ENCODE measurements at places on chromosomes 5 and 9. TPM values are rescaled to one million over a fixed set of nuclear protein-coding genes. Genes with fewer than 3 reads are reported as not detected.

GRCh38 chr5:91182763-91183162 is 200.4 kb downstream of the ARRDC3 start:
- H3K4me1 ChIP-seq = peaks cover 3% of the 10 kb centered on the region
- H3K27me3 ChIP-seq = no peaks in the 10 kb centered on the region
- H3K36me3 ChIP-seq = no peaks in the 10 kb centered on the region
- no peak for DNase-seq
- peak overlapping the region; percentile 40 for H3K27ac ChIP-seq
- H3K4me3 ChIP-seq = no peak overlapping the region

DNA sequence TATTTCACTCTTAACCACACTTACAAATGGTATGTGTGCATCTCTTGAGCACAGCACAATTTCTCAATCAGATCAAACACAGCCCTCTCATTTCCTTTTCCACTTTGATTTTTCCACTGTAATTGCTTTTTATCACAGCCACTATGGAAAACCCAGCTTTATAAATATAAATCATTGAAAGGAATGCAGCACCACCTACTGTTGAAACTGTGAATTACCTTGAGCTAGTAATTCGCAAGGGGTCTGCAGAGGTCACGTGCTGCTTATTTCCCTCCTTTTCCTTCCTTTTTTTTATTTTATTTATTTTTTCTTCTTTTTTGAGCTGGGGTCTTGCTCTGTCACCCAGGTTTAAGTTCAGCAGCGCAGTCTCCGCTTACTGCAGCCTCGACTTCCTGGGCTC is 76.9 kb downstream of the CDH6 start:
- no peak for DNase-seq
- H3K4me3 ChIP-seq = no peak overlapping the region
- no peaks in the 10 kb centered on the region for H3K27me3 ChIP-seq

- no peaks in the 10 kb centered on the region for H3K27me3 ChIP-seq
- no peaks in the 10 kb centered on the region for H3K4me1 ChIP-seq
- no peak for DNase-seq
These were observed 17.0 kb upstream of the TDRD7 start for GRCh38 chr9:97394881-97395280.

DNA sequence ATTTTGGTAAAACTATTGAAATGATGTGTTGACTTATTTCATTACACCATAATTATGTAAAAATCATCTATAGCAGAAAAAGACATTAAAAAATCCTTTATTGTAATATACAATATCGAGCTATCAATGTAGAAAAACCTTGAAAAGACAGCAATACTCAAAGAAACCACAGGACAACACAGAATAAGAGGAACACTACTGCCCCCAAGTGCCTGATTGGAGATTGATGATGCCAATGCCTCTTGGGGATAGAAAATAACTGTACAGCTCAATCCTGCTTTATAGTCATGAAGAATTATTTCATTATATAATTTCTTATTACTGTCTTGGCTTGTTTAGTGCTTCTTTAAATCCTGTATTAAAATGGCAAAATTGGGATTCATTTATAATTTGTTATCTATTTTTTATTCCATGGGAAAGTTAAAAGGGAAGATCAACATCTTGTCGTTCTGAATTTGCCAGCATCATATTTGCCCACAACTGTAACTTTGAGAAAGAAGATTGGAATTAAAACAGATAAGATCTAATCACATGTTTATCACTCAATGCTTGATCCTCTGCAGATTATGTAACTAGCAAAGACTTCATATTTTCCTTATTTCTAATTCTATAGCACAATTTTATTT is 337.5 kb downstream of the CDH9 start:
- DNase-seq = no peak
- H3K4me1 ChIP-seq = no peaks in the 10 kb centered on the region
- no peaks in the 10 kb centered on the region for H3K36me3 ChIP-seq
- H3K27ac ChIP-seq = no peak overlapping the region
- no peaks in the 10 kb centered on the region for H3K27me3 ChIP-seq
- no peak overlapping the region for H3K4me3 ChIP-seq

DNA sequence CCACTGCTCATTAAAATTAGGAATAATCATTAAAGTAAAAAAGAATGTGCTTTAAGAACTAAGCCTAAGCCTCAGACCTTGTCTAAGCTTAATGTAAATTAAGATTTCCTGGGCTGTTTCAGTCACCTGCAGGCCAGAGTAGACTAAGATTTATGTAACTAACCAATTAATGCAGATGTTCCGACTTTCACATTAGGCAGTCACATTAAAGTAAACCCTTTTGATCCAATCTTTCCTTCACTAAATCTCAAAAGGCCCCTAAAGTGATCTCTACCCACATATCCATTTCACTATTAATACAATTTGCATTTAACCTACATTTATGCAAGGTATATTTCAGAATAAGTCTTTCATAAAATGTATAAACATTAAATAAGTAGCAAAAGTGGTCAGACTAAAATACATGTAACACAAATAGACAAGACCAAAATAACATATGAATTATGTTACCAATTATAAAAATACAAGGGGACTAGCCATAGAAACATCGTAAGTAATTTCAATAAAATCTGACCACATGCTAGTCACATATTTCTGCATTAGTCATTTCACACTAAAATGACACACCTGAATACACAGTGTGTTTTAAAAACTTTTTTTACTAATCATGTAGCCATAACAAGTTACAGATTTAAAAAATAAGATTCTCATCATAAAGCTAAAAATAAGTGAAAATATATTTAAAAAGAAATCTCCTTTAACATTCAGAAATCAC is 7.7 kb downstream of the NR3C1 start:
- no peaks in the 10 kb centered on the region for H3K27me3 ChIP-seq
- H3K4me3 ChIP-seq = peak overlapping the region; percentile 90
- H3K36me3 ChIP-seq = no peaks in the 10 kb centered on the region
- peak overlapping the region; percentile 15 for H3K27ac ChIP-seq
- DNase-seq = no peak
- H3K4me1 ChIP-seq = peaks cover 82% of the 10 kb centered on the region

- H3K4me1 ChIP-seq = no peaks in the 10 kb centered on the region
- H3K36me3 ChIP-seq = no peaks in the 10 kb centered on the region
- no peak overlapping the region for H3K4me3 ChIP-seq
- no peak for DNase-seq
- no peak overlapping the region for H3K27ac ChIP-seq
These were observed 27.1 kb downstream of the RMI1 start for GRCh38 chr9:84007662-84008061.

- DNase-seq = no peak
- no peak overlapping the region for H3K27ac ChIP-seq
- no peaks in the 10 kb centered on the region for H3K36me3 ChIP-seq
- no peaks in the 10 kb centered on the region for H3K27me3 ChIP-seq
These were observed 129.4 kb upstream of the RASA1 start for GRCh38 chr5:87138091-87138805.

DNA sequence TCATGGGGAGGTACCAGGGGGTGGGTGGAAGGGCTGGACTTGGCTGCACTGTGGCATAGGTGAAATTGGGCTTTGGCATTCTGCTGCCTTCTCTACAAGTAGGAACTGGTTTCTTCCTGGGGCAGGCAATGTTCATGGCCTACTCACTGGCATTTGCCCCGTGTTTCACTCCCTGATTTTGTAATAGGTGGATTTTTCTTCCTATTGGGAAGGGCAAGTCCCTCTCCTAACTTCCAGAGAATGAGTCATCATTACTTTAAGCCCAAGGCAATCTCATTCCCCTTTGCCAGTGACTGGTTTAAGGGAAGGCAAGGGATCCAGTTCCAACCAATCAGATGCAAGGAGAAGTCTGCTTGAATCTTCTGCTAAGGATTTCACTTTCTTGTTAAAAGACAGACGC is 67.9 kb upstream of the ANKRD55 start:
- no peak overlapping the region for H3K4me3 ChIP-seq
- no peak for DNase-seq
- H3K27me3 ChIP-seq = no peaks in the 10 kb centered on the region
- H3K4me1 ChIP-seq = peaks cover 17% of the 10 kb centered on the region

GRCh38 chr9:120622790-120623189 is 42.8 kb upstream of the CDK5RAP2 start:
- no peak for DNase-seq
- no peaks in the 10 kb centered on the region for H3K27me3 ChIP-seq
- no peak overlapping the region for H3K4me3 ChIP-seq

DNA sequence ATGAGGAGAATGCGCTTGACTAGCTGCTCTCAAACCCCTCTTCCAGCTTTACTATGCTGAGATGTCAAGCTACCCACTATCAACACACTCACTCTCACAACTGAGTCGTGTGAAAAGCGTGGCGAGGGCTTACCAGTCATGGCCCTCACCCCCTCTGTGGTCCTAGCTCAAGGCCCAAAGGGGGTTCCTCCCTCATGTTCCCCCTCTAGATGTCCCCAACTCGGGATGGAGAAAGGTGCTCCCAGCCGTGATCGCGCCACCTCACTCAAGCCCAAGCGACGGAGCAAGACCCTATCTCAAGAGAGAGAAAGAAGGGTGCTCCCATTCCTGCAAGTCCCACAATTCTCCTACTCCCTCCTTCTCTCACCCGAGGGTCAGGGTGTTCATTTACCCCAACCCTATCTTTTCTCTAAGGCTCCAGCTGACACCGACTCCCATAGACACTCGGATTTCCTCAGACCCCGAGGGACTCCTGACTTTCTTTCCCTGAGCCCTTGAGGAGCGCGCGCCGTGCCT is 559 bp downstream of the SLC38A9 start:
- peaks cover 12% of the 10 kb centered on the region for H3K36me3 ChIP-seq
- DNase-seq = no peak
- no peaks in the 10 kb centered on the region for H3K27me3 ChIP-seq
- peak overlapping the region; percentile 90 for H3K4me3 ChIP-seq
- H3K4me1 ChIP-seq = peaks cover 21% of the 10 kb centered on the region

- DNase-seq = no peak
- no peaks in the 10 kb centered on the region for H3K4me1 ChIP-seq
- H3K4me3 ChIP-seq = no peak overlapping the region
- no peak overlapping the region for H3K27ac ChIP-seq
- no peaks in the 10 kb centered on the region for H3K27me3 ChIP-seq
These were observed 42.8 kb downstream of the TEX10 start for GRCh38 chr9:100309992-100310391.

GRCh38 chr5:66724349-66725139 is 128.4 kb downstream of the MAST4 start:
- H3K27me3 ChIP-seq = no peaks in the 10 kb centered on the region
- no peak for DNase-seq
- H3K27ac ChIP-seq = no peak overlapping the region

GRCh38 chr5:89275066-89275855 is 392.3 kb upstream of the MEF2C start:
- no peak overlapping the region for H3K27ac ChIP-seq
- DNase-seq = no peak
- no peaks in the 10 kb centered on the region for H3K4me1 ChIP-seq
- no peak overlapping the region for H3K4me3 ChIP-seq

DNA sequence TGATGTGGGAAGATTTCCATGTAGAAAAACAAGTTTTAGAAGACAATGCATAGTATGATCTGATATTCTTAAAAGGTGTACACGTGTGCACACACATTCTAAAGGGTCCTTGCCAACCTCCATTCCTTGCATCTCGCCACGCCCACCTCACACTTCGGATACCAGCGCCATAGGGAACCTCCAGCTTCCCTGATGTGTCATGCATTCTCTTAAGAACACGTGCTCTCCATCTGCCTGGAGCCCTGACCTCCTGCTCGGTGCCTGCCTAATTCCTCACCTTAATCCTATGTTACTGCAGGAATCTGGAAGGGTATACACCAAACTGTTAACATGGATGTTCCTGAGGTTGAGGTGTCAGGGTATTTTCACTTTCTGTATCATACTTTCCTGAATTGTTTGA is 63.1 kb downstream of the PTCD2 start:
- DNase-seq = no peak
- peaks cover 66% of the 10 kb centered on the region for H3K4me1 ChIP-seq
- no peaks in the 10 kb centered on the region for H3K27me3 ChIP-seq
- H3K4me3 ChIP-seq = no peak overlapping the region
- peak overlapping the region; percentile 59 for H3K27ac ChIP-seq
- no peaks in the 10 kb centered on the region for H3K36me3 ChIP-seq

- H3K4me3 ChIP-seq = no peak overlapping the region
- peaks cover 26% of the 10 kb centered on the region for H3K4me1 ChIP-seq
- no peak for DNase-seq
- H3K36me3 ChIP-seq = no peaks in the 10 kb centered on the region
- no peaks in the 10 kb centered on the region for H3K27me3 ChIP-seq
- H3K27ac ChIP-seq = peak overlapping the region; percentile 23
These were observed 446.9 kb upstream of the CD180 start for GRCh38 chr5:67643536-67643935.

GRCh38 chr9:89603767-89604665 is 796 bp upstream of the GADD45G start:
- H3K4me1 ChIP-seq = peaks cover 52% of the 10 kb centered on the region
- no peaks in the 10 kb centered on the region for H3K27me3 ChIP-seq
- peak overlapping the region; percentile 86 for H3K4me3 ChIP-seq
- peaks cover 4% of the 10 kb centered on the region for H3K36me3 ChIP-seq
- H3K27ac ChIP-seq = peak overlapping the region; percentile 92
- DNase-seq = no peak

GRCh38 chr5:8842971-8843551 is 702.8 kb downstream of the SEMA5A start:
- no peak overlapping the region for H3K4me3 ChIP-seq
- H3K27ac ChIP-seq = peak overlapping the region; percentile 57
- no peaks in the 10 kb centered on the region for H3K27me3 ChIP-seq
- no peak for DNase-seq
- peaks cover 3% of the 10 kb centered on the region for H3K4me1 ChIP-seq

DNA sequence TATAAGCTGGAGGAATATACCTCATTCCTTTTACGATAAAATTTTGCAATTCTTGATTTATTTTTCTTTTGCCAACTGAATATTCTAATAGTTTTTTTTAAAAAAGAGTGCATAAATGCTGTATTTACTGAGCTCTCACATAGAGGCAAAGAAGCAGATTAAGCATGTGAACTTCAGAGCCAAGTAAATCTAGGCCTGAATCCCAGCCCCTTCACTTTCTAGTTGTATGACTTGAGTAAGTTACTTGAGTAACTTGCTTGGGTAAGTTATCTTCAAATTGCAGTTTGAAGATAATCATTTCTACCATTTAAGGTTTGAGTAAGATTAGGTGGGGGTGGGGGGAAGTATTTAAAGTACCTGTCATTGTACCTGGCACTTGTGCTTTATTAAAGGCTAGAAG is 21.8 kb downstream of the LURAP1L start:
- DNase-seq = no peak
- no peak overlapping the region for H3K4me3 ChIP-seq
- H3K27me3 ChIP-seq = no peaks in the 10 kb centered on the region
- no peak overlapping the region for H3K27ac ChIP-seq
- no peaks in the 10 kb centered on the region for H3K4me1 ChIP-seq

- H3K4me1 ChIP-seq = no peaks in the 10 kb centered on the region
- no peaks in the 10 kb centered on the region for H3K27me3 ChIP-seq
- no peak overlapping the region for H3K4me3 ChIP-seq
- no peaks in the 10 kb centered on the region for H3K36me3 ChIP-seq
- no peak overlapping the region for H3K27ac ChIP-seq
These were observed 253.4 kb upstream of the ANKH start for GRCh38 chr5:15124871-15125568.

ZNF474 gene
- total RNA-seq = not detected

SPINK6 gene
- not detected for total RNA-seq

EDIL3 gene
- total RNA-seq = 17.9 TPM

SLC6A18 gene
- total RNA-seq = not detected

NXNL2 gene
- 0.83 TPM for total RNA-seq

NTNG2 gene
- total RNA-seq = 2.9 TPM

SPATA31E1 gene
- not detected for total RNA-seq

PCDHA12 gene
- total RNA-seq = 3.3 TPM

RAB3C gene
- total RNA-seq = 7.1 TPM

AGTPBP1 gene
- 25.0 TPM for total RNA-seq

HTR4 gene
- not detected for total RNA-seq

PCDHGA8 gene
- total RNA-seq = 1.7 TPM

NSMF gene
- total RNA-seq = 71.0 TPM

TMEM141 gene
- 48.7 TPM for total RNA-seq

GNA14 gene
- 9.4 TPM for total RNA-seq

MARCHF6 gene
- total RNA-seq = 76.5 TPM
